ENCODE measurements at places on chromosomes 12 and 14.
A peak's percentile ranks its signal among the peaks of the same experiment; 100 is the strongest.

DNA sequence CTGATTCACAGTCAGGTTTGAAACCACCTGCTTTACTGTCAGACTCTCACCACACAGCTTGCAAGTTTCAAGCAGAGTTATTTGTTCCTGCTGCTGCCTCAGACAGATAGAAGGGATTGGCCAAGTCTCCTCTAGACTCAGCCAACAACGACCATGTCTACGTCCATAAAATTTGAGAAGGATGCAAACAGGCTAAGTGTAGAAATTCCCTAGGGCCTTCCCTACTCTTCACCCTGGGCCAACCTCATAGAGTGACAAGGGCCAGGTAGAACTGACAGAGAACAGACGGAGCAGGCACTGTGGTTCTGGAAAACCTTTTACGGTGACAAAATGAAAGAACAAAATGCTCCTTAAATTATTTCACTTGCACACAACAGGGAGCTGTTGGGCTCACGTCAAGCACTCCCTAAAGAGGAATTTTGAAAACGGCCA lies 39.5 kb downstream of the CLIP1 start:
- DNase-seq: no peak

GRCh38 chr14:63465347-63465746 lies 77.8 kb downstream of the PPP2R5E start:
- DNase-seq: no peak

GRCh38 chr12:92769124-92769901 lies 66.5 kb downstream of the PLEKHG7 start:
- DNase-seq: no peak

- no peak for DNase-seq
Observed at GRCh38 chr12:30985814-30986452, 59.4 kb downstream of the TSPAN11 start.

GRCh38 chr12:49093792-49094159 lies 825 bp downstream of the DHH start:
- DNase-seq: no peak

- peak; percentile 12 for DNase-seq
Observed at GRCh38 chr12:79344855-79345847, 345.6 kb downstream of the PAWR start.

DNA sequence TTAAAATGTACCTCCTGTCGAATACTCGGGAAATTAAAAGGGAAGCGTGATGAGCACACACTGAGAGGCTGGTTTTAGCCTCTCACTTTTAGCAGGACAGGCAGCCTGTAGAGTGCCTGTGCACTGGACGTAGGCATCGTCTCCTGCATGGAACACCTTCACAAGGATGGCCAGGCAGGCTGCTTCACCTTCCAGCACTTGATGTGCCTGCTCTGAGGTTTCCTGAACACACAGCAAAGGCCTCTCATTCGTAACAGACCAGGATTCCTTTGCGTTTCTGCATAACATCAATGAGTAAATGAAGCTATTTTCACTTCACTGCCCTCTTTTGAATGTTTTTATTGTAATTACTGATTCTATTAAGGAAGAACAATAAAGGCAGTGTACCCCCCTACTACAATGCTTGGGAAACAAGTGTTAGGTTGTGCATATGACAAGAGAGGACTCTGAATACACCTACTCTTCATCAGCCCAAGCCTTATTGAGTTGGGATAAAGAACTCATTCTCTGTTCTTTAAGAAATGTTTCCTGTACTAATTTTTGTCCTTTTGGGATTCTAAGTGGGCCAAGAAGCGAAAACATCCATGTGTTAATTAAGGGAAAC lies 1077.6 kb upstream of the FOXG1 start:
- no peak for DNase-seq

GRCh38 chr14:96951511-96951910 lies 154.3 kb downstream of the VRK1 start:
- DNase-seq: no peak

DNA sequence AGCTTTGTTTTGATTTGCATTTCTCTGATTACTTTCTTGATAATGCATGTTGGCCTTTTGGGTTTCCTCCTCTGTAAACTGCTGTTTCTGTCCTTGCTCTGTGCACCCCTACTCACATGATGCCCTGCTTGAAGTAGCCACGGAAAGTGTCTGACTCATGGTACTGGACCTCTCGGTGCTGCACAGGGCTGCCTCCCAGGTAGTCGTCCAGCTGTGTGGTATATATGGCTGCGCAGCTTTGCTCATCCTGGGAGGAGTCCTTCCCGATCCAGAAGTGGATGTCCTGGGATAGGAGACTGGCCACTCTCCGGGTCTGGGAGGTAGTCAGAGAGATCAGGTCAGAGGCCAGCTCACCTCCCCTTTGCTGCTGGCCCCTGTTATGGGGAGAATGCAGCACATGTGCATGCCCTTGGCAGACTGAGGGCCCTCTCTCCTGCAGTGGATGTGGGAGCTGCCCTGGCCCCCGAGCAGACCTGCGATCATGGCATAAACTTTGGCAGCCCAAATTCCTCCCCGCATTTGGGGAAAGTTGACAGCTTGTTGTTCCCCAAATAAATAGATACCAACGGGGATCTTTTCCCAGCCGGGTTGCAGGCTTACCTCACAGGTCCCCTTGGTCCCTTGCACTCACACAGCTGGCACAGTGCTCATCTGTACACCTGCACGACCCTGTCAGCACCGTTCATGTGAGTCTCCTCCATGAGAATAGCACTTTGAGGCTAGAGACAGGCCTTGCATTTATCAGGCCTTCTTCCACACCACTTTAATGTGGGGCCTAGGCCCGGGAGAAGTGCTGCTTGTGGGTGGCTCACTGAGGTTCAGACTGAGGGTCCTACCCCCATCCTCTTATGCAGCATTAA lies 5.2 kb downstream of the AVIL start:
- DNase-seq: no peak

DNA sequence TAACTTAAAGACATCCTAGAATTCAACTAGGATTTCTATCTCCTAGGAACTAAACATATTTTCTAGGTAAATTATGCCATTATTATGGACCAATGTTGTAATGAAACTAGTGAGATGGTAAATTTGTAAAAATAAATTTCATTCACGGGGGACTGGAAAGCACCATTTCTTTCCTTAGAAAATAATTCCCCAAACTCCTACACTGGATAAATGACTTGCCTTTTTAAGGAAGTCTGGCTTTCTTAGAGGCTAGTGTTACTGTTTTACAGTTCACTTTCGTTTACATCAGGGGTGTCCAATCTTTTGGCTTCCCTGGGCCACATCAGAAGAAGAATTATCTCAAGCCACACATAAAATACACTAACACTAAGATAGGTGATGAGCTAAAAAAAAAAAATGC lies 3.3 kb downstream of the SLC39A9 start:
- no peak for DNase-seq

DNA sequence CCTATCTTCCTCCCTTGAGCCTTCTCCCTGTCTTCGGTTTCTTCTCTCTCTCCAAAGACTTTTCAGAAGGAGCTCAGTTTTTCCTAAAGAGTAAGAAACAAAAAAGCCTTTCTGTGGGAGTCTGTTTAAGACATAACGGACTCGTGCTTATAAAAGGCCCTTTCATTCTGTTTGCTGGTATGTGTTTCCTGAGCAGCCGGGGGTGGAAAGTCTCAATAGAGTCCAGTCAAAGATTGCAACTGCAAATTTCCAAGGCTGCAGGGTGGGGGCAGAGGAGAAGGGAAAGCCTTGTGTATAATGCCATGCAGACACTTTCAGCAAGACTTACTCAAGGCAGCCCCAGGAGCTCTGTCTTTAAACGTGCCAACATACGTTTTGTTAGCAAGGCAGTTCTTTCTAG lies 62.2 kb downstream of the GNG2 start:
- no peak for DNase-seq

- no peak for DNase-seq
Observed at GRCh38 chr14:104882325-104882973, 17.4 kb downstream of the CEP170B start.

DNA sequence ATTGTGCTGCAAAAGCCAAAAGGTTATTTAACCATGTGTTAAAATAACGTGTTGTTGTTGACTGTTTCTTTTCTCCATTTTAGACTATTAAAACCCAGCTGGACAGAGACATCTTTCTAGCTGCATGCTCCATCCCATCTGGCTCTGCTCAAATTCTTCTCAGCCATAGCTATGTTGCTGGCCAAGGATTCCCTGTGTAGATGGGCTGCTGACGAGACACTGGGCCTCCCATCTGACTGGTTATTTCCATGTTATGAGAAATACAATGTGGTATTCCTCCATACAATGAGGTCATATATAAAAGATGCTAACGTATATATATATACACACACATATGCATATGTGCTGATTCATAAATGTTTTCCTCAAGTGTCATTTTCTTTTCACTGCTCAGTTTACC lies 30.1 kb downstream of the MED13L start:
- DNase-seq: peak; percentile 50

GRCh38 chr12:6827982-6828780 lies at the start of gene P3H3:
P3H3 (plus strand) TSS chr12:6828407; CDS start chr12:6828441, 34 bp downstream.
- DNase-seq: no peak

GRCh38 chr12:94099632-94100031 lies 48.7 kb upstream of the PLXNC1 start:
- no peak for DNase-seq

DNA sequence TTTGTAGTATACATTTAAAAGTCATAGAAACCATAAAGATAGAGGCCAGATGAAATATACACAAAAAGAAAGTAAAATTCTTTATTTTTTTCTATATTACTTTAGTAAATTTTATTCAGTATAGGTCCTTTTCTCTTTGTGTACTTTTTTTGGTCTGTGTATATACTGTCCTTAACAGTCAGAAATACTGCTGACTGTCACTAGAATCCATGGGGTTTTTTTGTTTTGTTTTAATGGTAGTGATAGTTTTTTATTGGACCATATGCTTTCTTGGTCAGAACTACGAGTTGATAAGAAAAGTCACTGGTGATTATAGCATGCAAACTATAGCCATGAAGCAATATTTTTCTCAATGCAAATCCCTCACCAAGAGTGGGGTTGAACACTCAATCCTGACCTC lies 165.4 kb downstream of the FOXA1 start:
- DNase-seq: no peak

- DNase-seq: no peak
Observed at GRCh38 chr12:91219919-91220318, 37.3 kb upstream of the DCN start.

- DNase-seq: no peak
Observed at GRCh38 chr12:66684222-66684621, 5.3 kb upstream of the GRIP1 start.

DNA sequence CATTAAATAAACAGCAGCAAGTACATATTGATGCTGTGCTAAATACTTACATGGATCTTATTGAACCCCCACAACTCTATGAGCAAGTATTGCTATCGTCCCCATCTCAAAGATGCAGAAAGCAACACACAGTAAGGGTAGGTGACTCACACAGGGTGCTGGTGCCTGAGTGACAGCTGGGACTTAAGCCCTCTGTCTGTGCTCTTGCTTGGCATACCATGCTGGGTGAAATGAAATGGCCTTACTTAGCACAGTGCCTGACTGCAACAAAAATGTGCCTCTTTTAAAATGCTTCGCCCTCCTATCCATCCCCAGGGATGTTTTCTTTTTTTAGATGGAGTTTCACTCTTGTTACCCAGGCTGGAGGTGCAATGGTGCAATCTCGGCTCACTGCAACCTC lies 788 bp downstream of the TEX52 start:
- DNase-seq: no peak

- DNase-seq: peak; percentile 86
Observed at GRCh38 chr12:48157018-48157888, at the start of gene ASB8. ASB8 (minus strand) TSS chr12:48157515; CDS start chr12:48153496, 4,019 bp downstream.

- no peak for DNase-seq
Observed at GRCh38 chr12:118727196-118727978, 254.0 kb upstream of the SRRM4 start.

GRCh38 chr14:95418858-95419257 lies 97.6 kb downstream of the SYNE3 start:
- DNase-seq: no peak

DNA sequence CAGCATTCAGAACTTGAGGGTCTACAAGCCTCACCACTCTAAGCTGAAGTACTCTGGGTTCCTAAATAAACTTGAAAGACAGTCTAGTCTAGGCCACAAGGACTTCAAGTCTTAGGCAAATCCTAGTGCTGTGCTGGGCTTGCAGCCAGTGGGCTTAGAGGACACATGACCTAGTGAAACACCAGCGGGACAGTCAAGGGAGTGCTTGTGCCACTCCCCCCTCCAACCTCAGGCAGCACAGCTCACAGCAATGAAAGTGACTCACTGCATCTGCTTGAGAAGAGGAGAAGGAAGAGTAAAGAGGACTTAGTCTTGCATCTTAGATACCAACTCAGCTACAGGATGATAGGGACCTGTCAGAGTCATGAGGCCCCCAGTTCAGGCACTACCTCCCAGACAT lies 438.1 kb downstream of the IPO8 start:
- DNase-seq: no peak

DNA sequence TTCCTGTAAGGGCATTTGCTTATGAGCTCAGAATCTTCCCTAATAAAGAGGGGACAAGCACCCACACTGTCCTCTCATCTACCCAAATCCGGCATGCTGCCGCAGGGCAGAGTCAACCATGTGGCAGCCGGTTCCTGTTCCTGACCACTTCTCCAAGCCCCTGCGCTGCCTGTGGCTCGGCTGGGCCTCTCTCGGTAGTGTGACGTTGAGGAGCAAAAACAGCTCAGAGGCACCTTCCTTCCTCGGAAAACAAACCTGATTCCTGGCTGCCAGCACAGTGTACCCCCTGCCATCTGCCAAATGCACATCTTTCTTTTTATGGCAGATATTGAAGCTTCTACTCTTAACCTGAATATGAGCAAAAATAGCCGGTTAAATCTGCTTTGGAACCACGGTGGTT lies 50.5 kb downstream of the CFAP251 start:
- no peak for DNase-seq

GRCh38 chr12:88746386-88746785 lies 166.1 kb upstream of the KITLG start:
- no peak for DNase-seq

DNA sequence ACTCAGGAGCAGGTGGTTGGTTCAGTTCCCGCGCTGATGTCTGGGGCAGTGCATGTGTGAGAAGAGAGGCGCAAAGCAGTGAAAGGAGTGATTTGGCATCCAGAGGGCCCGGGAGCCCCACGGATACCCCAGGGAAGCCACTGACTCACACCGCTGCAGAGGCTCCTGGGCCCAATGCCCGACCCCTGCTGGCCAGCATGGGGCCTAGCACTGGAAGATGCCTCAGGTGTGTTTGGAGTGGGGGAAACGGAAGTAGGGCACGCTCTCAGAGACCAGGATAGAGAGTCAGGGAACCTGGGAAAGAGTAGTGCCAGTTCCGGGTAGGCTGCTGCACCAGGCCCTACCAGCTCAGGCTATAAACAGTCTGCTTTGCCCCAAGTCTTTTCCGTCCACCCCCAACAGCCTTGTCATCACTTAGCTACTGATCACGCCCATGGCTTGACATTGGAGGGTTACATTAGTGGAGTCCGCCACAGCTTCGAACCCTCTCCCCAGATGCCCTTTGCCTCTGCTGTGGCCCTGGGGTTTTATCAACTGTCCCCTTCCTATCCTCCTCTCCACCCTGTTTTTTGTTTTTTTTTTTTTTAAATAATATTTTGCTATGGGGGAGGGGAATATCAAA lies 9.5 kb upstream of the CSAD start:
- no peak for DNase-seq

DNA sequence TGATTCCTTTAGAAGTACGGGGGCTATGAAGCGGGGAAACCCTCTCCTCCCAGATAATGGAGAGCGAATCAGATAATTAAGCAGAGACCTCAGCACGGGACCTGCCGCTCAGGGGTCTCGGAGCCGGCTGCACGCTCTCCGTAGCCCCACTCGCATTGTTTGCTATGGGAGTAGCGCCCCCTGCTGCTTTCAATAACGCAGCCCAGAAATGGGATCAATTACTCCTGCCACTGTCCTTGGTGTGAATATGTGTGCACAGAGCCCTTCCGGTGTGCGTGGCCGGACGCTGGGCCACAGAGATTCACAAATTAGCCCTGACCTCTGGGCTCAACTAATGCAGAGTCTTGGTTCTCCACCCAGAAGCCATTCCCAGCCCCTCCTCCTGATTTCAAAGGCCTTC lies 76.4 kb upstream of the TMEM132C start:
- no peak for DNase-seq
